Stimulated activated CD8-positive, alpha-beta memory T cell treated with anti-CD3 and anti-CD28 coated beads, Interleukin-15, amount 100 ng/mL, for 4 hours (primary cell): ENCODE measurements at places on chromosomes 6 and 20.

DNA sequence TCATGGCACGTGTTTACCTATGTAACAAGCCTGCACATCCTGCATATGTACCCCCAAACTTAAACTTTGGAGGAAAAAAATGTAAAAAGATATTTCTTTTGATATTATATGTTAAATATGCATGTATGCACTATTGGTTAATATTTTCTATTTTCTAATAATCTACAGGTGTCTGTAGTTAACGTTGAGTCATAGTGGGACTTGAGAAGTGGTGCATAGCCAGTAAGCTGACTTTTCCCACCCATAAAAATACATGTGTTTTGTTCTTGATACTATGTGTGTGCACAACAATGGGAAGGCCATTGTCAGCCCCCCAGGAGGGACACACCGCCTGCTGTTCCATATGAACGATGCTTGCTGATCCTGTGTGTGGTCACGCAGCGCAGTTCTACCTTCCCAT, 49.1 kb downstream of the FAM120B start:
- no peak for DNase-seq

GRCh38 chr6:159729598-159730331, 2.5 kb downstream of the WTAP start:
- no peak for DNase-seq

DNA sequence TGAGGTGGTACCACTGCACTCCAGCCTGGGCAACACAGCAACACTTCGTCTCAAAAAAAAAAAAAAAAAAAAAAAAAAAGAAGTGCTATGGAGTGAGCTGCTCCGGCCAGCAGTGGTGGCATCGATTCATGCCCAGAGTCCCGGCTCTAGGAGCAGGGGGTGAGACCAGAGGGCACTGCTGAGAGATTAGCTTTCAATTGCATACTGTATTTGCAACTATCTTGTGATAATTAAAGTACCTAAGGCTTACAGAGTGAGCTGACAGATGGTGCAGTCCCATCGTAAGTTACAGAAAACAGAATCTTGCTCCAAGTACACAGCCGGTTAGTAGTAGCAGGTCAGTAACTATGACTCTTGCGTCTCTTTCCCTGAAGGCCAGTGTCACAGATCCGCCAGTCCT, 31.5 kb downstream of the TMEM14B start:
- no peak for DNase-seq

DNA sequence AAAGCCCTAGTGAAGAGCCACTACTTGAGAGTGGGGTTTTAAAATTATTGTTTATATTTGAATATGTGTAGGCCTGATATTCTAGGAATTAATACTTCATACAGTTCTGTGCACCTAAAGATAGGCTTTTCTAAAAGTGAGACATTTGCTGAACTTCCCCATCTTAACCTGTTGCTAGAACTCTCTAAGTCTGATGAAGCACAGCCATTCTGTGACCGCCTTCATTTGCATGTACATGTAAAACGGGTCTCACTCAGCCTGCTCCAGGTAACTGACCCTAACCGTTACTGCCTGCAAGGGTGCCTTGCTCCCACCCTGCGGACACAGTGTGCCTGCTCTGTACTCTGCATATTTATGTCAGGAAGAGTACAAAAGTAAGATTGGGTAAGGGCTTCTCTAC, 44.3 kb upstream of the IRF4 start:
- DNase-seq = no peak

GRCh38 chr6:54800050-54800600, 46.4 kb upstream of the FAM83B start:
- DNase-seq = no peak

DNA sequence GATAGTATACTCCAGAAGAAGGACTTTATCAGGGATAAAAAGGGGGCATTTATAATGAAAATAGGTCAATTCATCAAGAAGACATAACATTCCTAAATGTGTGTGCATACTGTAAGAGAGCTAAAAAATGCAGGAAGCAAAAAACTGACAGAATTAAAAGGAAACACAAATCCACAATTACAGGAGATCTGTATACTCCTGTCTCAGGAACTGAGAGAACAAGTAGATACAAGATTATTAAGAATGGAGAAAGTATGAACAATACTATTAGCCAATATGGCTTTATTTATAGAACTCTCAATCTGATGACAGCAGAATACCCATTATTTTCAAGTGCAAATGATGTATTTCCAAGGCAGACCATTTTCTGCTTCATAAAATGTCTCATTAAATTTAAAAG, 167.7 kb upstream of the BMP5 start:
- no peak for DNase-seq

GRCh38 chr20:63230800-63231268, 4.9 kb upstream of the BIRC7 start:
- no peak for DNase-seq

DNA sequence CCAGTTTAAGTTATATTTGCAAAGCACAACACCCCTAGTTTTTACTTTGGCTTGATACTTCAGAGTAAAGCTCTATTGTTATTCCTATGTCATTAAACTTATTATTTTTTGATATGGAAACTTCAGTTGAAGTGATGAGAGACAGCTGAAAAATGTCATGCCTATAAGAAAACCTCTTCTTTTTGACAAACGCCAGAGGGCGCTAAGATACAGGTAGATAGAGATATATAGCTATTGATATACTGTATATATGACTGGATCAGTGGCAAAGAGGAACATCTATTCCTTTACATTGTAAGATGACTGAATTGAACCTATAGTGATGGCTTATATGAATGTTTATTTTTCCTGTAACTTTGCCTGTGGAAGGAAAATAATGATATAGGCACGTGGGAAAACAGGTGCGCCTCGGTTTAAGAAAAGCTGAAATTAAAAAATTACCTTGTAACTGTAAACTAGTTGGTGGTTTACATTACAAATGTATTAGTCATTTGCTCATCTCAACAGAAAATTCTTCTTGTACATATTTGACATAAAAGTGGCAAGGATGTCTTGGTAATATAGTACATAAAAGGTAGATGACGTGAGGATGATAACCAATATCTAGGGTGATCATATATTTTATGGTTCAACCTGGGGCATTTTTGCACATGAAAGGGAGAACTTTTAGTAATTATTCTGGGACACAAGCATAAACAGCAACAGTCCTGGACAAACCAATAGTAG, 74.1 kb downstream of the LAMA4 start:
- DNase-seq = no peak

DNA sequence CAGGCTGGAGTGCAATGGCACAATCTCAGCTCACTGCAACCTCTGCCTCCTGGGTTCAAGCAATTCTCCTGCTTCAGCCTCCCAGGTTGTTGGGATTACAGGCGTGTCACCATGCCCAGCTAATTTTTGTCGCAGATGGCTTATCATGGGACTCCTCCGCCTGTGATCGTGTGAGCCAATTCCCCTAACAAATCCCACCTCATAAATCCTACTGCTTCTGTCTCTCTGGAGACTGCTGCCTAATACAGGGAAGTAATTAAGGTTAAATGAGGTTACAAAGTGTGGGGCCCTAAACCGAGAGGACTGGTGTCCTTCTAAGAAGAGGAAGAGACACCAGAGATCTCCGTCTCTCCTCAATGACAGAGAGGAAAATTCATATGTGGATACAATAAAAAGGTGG, 52.0 kb downstream of the TRPC4AP start:
- no peak for DNase-seq

DNA sequence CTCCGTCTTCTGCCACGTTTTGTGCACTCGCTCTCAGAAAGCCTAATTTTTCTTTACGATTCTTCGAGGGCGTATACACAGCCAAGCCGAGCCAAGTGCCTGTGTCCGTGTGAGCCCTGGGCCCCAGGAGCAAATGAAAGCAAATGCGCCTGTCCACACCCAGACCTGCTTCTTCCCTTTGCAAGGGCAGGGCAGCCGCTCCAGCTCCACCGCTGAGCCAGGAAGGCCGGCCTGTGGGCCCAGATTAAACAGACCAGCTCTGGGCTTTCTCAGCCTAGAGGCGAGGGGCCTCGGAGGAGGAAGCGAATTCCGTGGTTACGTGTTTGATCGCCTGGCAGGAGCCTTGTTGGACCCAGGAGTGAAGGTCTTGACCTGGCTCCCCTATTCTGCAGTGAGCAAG, 184.6 kb downstream of the SMOC2 start:
- no peak for DNase-seq

GRCh38 chr20:38815446-38815845, 9.9 kb downstream of the PPP1R16B start:
- no peak for DNase-seq

GRCh38 chr20:15100506-15101160, 763.2 kb upstream of the FLRT3 start:
- DNase-seq = no peak

DNA sequence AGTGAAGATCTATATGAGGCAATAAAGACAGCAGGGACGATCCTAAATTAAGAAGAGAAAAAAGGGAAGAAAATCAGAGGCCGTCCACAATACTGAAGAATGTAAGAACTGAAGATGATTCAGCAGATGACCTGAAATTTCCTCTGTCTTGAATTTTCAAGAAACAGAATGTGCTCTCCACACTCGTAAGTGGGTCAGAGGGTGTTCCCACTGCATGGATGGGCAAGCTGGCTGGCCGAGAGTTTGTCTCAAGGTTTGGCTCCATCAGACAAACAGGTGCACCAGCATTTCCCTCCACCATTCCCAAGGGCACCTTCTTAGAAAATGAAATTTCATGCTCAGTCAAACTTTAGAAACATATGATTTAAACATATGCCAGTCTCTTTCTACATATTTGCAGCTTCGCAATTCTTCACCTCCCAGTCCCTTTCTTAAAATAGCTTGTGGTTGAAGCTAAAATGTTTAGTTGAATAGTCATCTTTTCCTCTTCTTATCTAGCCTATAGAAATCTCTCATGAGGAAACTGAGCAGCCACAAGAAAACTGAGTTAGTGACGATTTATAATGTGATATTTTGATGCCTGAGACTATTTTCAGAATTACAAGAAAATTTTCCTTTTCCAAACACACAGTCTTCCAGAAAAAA, 576.4 kb downstream of the PRKN start:
- no peak for DNase-seq

GRCh38 chr6:116255246-116255800, 1.4 kb upstream of the TSPYL4 start:
- no peak for DNase-seq

- DNase-seq = no peak
Observed at GRCh38 chr20:32203356-32204204, 4.0 kb downstream of the PLAGL2 start.

- DNase-seq = no peak
Observed at GRCh38 chr6:85726206-85726605, 83.5 kb upstream of the SYNCRIP start.

DNA sequence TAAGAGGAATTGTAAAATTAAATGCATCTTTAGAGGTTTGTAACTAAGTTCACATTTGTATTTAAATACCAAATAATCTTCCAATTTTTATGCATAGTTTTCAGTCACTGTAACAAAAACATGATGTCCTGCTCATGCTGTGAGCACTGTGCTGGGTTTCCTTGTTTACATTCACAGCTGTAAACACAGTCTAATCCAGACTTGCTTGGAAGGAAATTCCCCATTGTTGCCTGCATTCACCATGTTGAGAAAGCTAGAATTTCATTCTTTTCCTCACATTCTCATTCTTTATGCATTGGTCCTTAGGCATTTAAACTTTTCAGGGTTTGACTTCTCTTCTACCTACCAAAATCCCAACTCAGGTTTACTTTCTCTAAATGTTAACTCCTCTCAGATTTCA, 242.0 kb upstream of the TBX18 start:
- no peak for DNase-seq

DNA sequence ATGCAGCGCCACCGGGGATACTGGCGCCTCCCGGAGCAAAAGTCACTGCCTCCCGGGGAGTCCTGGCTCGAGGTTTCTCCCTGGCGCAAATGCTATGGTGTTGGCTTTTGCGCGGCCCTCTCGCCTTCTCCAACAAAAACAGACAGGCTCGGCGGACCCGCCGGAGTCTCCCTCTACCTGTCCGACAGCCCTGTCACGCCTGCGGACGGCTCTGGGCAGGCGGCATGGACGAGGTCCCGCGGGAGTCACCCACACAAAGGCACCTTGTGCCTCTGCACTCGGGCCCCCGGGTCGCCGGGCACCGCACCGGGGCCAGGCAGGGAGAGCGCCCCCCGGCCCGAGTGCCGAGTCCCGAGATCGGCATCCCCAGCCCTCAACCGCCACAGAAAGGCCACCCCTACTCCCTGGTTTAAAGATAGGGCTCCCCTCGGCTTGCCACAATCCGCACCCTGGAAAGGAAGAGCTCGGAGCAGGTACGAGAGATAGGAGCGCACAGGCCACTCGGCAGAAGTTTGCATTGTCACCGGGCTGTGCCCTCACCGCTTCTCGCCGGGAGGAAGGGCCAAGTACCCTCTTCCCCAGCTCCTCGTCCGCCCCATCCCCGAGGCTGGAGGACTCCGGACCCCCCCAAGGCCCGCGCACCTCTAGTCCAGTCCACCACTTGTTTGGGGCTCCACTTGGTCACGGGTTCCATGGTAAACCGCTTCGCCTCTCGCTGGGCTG, 903 bp downstream of the CNKSR3 start:
- no peak for DNase-seq

DNA sequence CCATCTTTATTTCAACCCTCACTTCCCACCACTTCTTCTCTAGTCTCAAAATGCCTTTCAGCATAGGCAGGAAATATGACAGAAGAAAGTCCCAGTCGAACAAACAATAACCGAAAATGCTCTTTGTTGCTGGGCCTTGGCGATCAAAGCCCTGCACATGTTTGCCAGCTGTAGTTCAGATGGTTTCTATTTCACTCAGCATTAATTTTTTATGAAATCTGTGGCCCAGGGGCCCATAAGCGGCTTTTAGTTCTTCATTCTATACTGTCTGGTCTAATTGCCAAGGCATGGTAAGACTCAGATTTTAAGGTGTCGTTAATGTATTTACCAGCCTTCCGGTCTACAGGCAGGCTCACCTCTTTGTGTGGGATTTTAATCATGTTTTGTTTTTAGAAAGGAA, 10.9 kb upstream of the F13A1 start:
- no peak for DNase-seq

DNA sequence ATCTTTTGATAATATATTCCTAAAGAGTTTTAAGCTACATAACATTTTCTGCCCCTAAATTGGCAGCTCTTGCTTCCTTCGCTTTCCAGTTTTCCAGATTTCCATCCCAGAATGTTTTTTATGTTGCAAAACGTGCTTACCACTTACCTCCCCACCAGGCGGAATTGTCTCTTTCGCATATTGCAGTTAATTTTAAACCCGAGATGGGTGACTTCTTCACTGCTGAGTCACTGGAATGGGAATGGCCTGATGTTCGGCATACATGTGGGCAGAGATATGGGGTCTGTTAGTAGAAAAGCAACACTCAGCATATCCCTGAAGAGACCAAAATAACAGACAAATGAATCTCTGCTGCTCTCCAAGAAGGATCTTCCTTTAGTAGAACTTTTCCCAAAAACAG, 491.2 kb downstream of the PREX1 start:
- no peak for DNase-seq

- no peak for DNase-seq
Observed at GRCh38 chr20:59102841-59103299, 60.3 kb upstream of the PRELID3B start.

- DNase-seq = no peak
Observed at GRCh38 chr6:19643287-19643686, 193.9 kb upstream of the ID4 start.

- DNase-seq = no peak
Observed at GRCh38 chr6:34238585-34239499, 2.2 kb downstream of the HMGA1 start.
